ENCODE measurements at places on chromosomes 2 and 18.

GRCh38 chr18:77062518-77063003 lies 70.0 kb downstream of the MBP start:
- DNase-seq = peak; percentile 56

GRCh38 chr2:151730262-151730975 lies 3.9 kb downstream of the NEB start:
- peak; percentile 24 for DNase-seq

DNA sequence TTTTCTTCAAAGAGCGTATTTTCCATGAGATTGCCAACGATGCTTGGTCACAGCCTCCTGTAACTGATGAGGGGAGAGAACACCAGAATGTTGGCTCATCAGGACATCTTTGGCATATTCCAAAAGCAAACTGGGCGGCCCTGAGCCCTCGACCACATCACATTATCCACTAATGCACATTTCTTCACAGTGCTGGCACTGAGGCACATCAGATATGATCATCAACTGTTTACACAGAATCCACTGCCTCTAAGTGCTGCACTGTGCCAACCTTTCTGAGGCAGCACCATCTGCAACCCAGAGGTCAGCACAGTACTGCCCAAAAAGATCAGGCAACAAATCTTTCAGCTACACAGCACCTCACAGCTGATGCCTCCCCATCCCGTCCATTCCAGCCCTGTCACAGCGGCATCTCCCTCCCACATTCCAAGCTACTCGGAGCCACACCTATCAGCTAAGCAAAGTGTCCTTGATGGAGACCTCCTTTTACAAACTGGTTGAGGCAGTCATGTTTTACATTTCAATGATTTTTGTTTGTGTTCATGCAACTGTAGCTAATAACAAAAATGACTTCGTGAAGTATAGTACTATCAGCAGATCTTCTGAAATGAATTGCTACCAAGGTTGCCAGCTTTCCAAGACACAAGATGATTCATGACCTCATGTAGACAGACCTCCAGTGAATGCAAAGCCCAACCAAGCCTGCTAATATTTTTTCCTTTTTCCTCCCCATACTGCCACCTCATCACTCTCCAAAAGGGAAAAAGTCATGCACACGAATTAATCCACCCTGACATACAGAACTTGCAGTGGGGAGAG lies 32.3 kb downstream of the MYO5B start:
- DNase-seq = no peak

DNA sequence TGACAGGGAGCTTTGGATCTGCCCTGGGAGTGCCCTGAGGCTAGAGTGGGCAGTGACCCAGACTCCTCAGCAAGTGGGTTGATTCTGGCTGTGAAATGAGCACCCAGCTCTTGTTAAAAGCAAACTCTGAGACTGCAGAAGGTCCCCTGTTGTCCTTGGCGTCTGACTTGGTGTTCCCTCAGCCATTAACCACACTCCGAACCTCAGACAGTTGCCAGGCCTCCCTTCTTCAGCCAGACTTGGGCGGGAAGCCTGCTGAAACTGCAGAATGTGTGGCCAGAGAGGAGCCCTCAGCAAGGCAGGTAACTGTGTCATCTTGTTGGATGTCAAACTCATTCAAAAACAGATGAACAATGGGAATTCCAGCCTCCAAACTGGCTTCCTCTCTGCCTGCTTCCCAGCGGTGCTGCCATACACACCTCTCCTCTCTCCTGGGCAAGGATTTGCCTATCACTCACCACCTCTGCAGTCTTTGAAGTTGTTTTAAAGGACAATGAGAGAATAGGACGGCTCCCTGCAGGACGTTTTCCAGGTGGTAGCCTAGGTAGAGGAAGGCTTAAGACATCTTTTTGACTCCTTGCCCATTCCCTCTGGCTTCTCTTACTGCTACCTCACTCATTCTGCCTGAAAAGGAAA lies 38.9 kb upstream of the B3GNT2 start:
- DNase-seq = no peak

GRCh38 chr18:48563027-48563426 lies 24.2 kb downstream of the CTIF start:
- DNase-seq = no peak

GRCh38 chr2:238418196-238418998 lies 8.3 kb upstream of the ASB1 start:
- DNase-seq = no peak

GRCh38 chr2:203583701-203584100 lies 48.6 kb upstream of the RAPH1 start:
- peak; percentile 8 for DNase-seq

- no peak for DNase-seq
These were observed 11.8 kb downstream of the DSEL start for GRCh38 chr18:67504739-67505138.

DNA sequence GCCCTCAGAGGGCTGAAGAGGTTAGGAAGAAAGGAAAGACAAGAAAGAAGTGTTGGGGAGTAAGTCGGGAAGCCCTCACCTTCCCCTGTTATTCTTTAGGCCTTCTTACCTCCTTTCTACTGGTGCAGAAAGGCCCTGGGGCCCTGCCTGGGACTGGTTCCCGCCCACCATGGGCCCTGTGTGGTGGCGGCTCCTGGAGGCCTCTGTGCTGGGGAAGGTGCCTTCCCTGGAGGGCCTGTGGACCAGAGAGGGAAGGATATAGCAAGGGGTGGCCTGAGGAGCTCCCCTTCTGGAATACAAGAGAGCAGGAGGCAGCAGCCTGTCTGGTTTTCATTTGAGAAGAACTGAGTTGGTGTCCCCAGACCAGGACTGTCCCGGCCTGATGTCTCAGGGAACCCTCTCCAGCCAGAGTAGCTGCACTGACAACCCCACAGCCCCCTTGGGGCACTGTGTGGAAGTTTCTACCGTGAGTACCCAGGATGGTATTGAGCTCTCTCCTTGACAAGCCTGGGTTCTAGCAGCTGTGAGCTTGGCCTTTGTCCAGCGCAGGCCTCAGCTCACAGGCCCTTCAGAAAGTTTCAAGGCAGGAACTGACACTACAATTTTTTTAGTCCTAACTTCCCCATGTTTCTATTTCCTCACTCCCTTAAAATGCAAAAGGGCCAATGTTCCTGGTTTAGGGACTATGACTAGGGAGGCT lies 47.1 kb downstream of the EFR3B start:
- no peak for DNase-seq
